ENCODE measurements at places on chromosomes 2 and 18.

DNA sequence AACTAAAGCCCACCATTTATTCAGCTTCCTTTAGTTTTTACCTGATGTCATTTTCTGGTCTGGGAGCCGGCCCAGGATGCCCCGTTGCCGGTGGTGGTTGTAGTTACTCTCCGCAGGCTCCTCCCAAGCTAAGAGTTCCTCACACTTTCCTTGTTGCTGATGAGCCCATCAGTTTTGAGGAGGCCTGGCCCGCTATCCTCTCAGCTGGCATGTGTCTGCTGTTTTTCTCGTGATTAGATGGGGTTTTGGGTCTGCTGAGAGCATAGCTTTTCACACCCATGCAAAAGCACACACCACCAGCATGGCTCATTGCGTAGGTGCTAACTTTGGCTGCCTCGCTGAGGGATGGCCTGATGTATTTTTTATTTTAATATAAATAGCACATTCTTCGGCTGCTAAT, 72.1 kb downstream of the PSMG2 start:
- DNase-seq: no peak

- DNase-seq: no peak
Observed at GRCh38 chr2:216636551-216637450, 3.6 kb downstream of the IGFBP2 start.

- no peak for DNase-seq
Observed at GRCh38 chr18:42425025-42425424, 470.0 kb downstream of the PIK3C3 start.

- no peak for DNase-seq
Observed at GRCh38 chr2:107553539-107553938, 273.2 kb upstream of the RGPD4 start.

DNA sequence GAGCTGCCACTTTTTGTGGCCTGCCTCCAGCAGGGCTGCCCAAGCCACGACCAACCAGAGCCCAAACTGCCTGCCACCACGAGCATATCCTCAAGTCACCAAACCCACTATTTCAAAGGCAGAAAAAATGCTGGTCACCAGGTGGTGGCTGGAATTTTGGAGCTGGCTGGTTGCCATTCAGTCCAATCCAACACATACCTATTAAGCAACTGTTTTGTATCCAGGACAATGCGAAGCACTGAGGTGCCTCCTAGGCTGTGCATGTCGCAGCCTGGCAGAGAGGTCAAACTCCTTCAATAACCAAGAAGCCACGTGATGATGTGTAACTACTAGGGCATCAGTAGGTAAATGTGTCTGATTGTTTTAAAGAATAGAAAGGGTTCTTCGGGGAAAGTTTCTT, 108.3 kb upstream of the PPP1CB start:
- no peak for DNase-seq

DNA sequence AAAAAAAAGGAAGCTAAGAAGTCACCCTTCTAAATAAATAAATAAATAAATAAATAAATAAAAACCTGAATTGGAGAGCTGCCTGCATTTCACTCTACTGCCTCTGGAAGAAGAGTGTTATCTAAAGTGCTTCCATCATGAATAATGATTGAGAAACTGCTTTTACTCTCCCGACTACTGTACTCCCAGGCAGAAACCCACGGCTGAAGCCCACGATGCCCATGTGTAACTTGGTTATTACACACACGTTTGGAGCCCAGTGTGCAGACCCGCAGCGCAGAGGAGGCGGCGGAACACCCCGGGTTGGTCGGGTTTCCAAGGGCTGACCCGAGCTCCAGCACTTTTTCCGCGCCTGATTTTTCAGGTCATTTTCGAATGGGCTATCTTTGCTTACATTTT, 697 bp upstream of the SPATS2L start:
- DNase-seq: no peak

- no peak for DNase-seq
Observed at GRCh38 chr2:24875272-24875671, 44.8 kb downstream of the ADCY3 start.

GRCh38 chr2:240070907-240071306, 17.6 kb upstream of the OR6B3 start:
- no peak for DNase-seq

DNA sequence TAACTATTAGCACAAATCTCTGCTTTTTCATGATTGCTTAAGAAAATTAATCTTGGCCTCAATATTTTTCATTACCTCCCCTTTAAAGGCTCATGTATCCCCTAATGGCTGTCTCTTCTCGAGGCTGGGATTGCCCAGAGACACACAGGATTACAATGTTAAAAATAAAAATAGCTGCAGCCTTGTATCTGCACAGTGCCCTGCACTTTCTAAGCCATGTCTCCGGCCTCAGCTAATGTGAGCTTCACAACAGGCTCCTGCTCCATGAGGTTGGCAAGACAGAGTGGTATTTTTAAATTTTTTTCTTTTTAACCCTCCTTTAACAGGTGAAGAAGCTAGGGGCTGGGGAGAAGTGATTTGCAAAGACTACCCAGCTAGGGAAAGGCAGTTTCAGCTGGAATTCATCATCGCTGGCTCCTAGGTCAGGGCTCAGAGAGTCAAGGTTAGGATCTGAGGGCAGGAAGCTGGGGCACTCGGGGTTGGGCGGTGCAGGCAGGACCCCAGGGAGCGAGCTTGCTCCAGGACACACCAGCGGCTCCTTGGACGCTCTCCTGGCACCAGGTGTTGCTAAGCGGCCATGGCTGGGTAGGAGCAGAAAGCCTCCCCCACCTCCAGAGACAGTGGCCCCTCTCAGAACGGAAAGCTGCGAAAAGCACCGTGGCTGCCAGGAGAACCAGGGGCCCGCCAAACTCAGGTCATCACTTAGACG, 135.6 kb downstream of the SMAD2 start:
- no peak for DNase-seq

- no peak for DNase-seq
Observed at GRCh38 chr2:207816546-207816945, 46.8 kb upstream of the FZD5 start.

- DNase-seq: no peak
Observed at GRCh38 chr18:34837769-34838272, 127.7 kb downstream of the DTNA start.

GRCh38 chr2:224086226-224086914, 47.3 kb upstream of the SERPINE2 start:
- DNase-seq: no peak

- DNase-seq: no peak
Observed at GRCh38 chr2:48045613-48046012, 139.3 kb upstream of the FBXO11 start.

GRCh38 chr2:162826921-162827320, 11.6 kb downstream of the KCNH7 start:
- DNase-seq: no peak

DNA sequence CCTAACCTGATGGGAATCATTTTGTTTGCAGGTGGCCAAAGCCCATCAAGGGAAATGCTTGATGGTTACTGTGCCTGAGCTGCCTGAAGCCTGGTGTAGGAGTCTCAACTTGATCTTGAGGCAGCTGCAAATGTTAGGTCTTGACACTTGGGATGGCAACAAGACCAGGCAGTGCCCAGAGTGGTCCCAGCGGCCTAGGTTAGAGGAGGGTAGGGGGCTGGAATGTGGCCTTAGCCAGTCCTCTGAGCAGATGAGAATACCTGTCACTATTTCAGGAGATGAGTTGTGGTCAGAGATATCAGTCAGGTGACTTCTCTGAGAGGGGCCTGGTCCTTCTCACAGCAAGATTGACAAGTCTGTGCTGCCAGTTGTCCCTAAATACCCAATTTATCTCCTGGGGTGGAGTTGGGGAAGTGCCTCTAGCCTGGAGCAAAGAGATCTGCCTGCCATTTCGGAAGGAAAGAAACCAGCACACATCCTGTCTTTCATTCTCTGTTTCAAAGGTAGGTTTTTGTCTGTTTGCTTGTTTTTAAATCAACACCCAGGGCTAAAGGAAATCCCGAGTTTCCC, 13.4 kb downstream of the SPTBN1 start:
- DNase-seq: no peak

- DNase-seq: no peak
Observed at GRCh38 chr2:190406805-190407204, 1.4 kb upstream of the MFSD6 start.

GRCh38 chr2:64807417-64807816, 153.7 kb upstream of the SERTAD2 start:
- peak; percentile 18 for DNase-seq

DNA sequence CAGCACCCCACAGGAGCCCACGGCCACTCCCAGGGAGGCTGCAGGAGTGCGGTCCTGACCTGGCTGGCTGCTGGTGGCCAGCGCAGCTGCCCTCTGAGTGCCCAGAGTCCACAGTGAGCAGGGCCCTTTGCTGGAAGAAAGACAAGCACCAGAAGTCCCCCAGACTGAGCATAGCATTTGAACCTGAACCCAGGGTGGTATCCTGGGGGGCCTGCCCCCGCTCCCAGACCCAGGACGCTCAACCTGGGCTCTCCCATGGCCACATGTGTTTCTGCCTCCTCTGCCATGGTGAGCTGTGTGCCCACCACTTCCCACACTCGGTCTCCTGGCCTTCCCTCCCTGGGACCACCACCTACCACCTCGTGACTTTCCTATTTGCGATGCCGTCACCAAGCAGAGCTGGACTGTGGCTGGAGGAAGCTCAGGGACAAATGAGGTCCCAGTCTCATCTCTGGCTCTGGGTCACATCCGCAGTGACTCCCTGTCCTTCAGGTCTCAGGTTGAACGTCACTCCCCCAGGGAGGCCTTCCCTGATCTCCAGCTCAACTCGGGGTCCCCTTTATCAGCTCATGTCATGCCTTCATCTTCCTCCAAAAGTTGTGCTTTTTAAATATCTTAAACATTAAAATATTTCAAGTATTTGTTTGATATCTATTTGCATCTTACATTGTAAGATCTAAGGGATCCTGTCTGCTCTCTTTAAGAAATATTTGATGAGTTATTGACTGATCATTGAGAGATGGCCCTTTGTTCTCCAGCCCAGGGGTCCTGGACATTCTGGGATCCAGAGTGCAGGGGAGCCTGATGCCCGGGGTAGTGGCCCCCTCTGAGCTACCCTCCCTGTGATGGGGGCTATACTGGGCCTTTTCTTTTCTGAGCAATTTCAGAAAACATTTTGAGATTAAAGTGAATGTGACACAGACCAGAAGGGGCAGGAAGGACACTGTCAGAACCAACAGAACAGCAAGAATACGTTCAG, 16.4 kb upstream of the GPR55 start:
- no peak for DNase-seq
